ENCODE measurements at places on chromosomes 11 and 22.

GRCh38 chr11:79262221-79262620, 178.6 kb downstream of the TENM4 start:
- DNase-seq, result no peak

- DNase-seq, result no peak
Observed at GRCh38 chr11:122733318-122733717, 77.8 kb downstream of the UBASH3B start.

- DNase-seq, result no peak
Observed at GRCh38 chr11:83073258-83073657, 1.6 kb upstream of the RAB30 start.

GRCh38 chr11:70517988-70518907, 119.9 kb downstream of the CTTN start:
- no peak for DNase-seq

DNA sequence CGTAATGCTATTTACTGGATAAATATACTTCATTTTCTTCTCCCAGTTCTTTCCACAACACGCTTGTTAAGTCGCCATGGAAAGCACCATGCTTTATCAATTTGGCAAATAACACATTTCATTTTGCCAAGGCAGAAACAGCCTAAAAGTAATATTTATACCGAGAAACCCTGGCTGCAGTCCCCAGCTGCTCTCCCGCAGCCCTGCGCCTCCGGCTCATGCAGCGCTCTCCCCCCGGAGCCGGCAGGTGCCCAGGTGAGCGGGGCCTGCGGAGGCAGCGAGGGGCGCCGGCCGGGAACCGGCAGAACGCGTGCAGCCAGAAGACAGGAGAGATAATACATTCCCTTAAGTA, 681 bp upstream of the ARHGEF12 start:
- DNase-seq, result no peak

DNA sequence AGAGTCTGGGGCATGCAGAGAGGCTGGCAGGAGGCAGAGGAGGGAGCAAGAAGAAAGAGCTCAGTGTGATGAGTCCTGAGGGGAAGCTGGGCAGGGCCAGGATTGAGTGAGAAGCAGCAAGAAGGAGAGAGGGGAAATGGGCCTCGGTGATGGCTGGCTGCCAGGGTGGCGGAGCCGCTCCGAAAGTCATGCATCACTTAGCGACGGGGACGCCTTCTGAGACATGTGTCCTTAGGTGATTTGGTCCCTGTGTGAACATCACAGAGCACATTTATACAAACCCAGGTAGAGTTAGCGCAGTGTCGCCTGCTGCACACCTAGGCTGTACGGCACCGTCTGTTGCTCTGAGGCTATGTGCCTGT, 15.1 kb downstream of the TBC1D22A start:
- peak; percentile 34 for DNase-seq

GRCh38 chr11:61737131-61737530, 15.3 kb upstream of the MYRF start:
- DNase-seq, result no peak

- no peak for DNase-seq
Observed at GRCh38 chr22:42313204-42313603, 42.8 kb upstream of the TCF20 start.

- peak; percentile 83 for DNase-seq
Observed at GRCh38 chr22:22877523-22878210, 9.9 kb upstream of the IGLL5 start.

All from activated T-cell treated with anti-CD3 and anti-CD28 coated beads for 1 hour (primary cell).